ENCODE measurements at places on chromosomes 5 and 9.

GRCh38 chr5:172407241-172407691 lies 47.1 kb downstream of the SH3PXD2B start:
- peak; percentile 54 for DNase-seq

GRCh38 chr5:94433397-94434163 lies 184.8 kb downstream of the KIAA0825 start:
- peak; percentile 95 for DNase-seq

- no peak for DNase-seq
Observed at GRCh38 chr5:177070536-177071191, 16.1 kb upstream of the FGFR4 start.

DNA sequence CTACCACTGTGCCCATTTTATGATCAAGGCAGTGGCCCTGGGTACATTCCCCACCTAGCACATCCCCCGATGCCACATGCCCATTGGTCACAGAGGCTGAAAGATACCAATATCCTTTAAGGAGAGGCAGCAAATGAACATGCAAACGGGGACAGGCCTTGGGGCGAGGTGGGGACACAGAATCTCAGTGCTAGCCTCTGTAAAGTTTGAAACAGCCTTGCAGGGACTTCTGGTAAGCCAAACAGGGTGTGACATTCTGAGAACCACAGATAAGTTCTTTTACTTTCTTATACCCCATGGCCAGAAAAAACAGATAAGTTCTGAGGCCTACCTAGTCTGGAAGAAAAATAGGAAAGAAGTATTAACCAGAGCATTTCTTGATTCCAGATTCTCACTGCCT lies 60.5 kb downstream of the ACER2 start:
- DNase-seq: no peak

DNA sequence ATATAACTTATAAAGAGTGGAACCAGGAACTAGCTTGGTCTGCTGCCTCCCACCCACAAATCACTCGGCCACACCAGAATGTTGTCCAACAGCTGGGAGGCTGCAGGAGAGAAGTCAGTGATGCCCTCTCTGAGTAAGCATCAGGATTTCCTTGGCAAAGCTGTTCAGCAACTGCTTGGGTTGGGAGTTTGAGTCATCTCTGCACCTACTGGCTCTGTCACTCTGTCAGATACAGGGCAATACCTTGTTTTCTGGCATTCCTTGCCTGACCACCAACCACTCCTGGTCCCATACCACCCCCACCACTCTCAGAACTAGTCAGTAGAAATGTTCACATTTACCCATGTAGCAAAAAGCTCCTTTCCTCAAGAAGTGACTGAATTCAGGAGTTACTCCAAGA lies 36.8 kb upstream of the GCNT4 start:
- no peak for DNase-seq

DNA sequence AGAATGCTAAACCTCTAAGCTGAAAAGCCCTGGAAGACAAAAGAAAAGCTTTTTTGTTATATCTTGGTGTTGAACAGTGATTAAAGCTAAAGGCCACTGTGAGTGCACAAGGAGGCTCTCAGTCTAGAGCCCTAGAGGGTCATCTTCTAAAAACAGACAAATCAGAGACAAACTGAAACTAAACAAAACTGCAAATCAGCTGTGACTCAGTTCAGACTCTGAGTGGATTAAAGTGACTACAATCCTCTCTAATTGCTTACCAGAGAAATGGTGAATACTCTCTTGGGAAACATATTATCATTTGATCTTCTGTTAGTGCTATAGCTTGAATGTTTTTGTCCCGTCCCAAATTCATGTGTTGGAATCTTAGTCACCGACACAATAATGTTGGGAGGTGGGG lies 491.9 kb downstream of the CDH18 start:
- DNase-seq: no peak
